ENCODE measurements at places on chromosomes 12 and 14.

GRCh38 chr14:37230551-37231194 is 32.9 kb downstream of the MIPOL1 start:
- no peak for DNase-seq

- no peak for DNase-seq
Measured at GRCh38 chr12:131831635-131832041, 3.4 kb downstream of the MMP17 start.

GRCh38 chr12:62700091-62700880 is 233.7 kb downstream of the MON2 start:
- no peak for DNase-seq

- DNase-seq = no peak
Measured at GRCh38 chr14:75204116-75204515, 27.7 kb upstream of the TMED10 start.

- no peak for DNase-seq
Measured at GRCh38 chr12:10406725-10407124, 2.8 kb downstream of the KLRC4 start.

DNA sequence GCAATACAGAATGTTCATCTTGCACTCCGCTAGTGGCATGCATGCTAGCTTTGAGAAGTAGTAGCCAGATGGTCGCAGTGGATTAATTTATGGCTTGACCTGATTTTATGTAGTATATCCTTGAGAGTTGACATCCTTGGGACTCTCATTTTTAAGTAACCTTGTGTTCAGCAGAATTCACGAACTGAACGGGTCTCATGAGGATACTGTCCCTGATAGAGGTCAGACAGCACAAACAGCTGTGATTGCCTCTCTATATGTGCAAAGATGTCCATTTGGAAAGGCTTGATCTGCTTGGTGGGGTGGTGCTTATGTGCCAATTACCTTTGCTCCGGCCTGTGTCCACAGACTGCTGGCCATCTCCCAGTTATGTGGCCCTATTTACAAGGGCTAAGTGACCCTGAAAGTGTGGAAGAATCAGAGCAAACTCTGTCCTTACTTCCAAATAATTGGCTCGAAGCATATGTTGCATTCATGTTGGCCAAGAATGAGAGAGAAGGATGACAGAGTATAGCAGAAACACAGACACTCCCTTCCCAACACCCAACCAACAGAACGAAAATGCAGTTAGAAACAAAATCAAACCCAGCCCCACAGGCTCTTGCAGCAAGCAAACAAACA is 167.1 kb downstream of the CRADD start:
- no peak for DNase-seq

GRCh38 chr14:68394764-68395143 is 398.1 kb downstream of the ZFP36L1 start:
- no peak for DNase-seq

- DNase-seq = peak; percentile 87
Measured at GRCh38 chr12:55742719-55743405, at the start of gene GDF11. GDF11 (plus strand) TSS chr12:55743122; CDS start chr12:55743317, 195 bp downstream.

DNA sequence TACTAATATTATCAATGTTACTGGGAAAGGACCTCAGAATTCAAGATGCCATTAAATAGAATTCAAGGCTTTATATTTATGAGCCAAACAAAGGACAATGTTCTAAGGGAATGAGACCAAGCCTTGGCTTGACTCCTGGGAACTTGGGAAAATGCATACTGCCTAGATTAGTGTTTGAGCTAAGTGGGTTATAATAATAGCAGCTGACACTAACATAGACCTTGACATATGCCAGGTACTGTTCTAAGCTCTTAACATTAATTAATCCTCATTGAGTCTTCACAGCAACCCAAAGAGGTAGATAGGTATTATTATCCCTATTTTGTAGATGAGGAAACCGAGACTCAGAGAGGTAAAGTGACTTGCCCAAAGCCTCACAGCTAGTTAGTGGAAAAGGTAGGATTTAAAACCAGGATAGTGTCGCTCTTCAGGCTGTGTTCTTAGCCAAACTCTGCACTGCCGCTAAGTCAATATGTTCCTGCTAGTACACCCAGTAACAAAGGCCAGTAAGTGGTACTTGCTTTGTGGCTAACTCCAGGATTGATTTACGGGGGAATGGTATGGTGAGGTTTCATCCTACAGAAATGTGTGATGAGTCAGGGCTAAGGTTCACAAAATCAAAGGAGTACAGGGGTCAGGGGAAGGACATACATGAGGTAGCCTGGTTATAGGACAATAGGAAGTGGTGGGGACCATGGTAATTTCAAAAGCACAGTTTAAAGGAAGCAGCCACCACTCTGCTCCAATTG is 35.8 kb upstream of the PRKAB1 start:
- no peak for DNase-seq

DNA sequence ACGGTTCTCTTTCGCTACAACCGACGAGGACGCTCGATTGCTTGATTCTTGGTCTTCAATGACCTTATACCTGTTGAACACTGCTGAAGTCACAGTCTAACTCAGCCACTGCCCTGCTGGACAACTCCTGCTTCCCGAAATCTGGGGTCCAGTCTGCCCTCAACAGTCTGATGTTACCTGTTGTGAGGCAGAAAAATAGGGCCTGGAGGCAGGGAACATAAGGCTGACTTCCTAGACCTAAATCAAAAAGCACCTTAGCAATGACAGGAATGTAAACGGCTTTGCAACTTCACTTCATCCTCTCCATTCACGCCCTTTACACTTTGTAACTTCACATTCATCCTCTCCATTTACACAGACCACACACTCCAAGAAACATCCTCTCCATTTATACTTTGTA is 597 bp upstream of the GLTP start:
- no peak for DNase-seq

DNA sequence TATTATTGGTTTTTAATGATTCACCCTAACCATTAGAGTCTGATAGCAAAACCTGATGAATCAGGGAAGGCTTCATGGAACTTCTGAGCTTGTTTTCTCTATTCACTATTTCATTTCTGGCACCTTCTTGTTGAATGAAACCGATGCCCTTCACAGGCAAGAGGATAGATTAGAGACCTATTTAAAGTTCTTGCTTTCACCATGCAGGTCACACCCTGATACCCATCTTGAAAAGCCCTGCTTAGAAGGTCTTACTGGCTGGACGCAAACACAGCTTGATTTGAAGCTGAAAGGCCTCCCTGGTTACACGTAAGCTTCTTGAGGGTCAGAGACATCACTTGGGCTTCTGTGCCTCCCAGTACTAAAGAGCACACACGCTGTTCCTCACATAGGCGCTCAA is 29.2 kb downstream of the TMEM229B start:
- DNase-seq = no peak

DNA sequence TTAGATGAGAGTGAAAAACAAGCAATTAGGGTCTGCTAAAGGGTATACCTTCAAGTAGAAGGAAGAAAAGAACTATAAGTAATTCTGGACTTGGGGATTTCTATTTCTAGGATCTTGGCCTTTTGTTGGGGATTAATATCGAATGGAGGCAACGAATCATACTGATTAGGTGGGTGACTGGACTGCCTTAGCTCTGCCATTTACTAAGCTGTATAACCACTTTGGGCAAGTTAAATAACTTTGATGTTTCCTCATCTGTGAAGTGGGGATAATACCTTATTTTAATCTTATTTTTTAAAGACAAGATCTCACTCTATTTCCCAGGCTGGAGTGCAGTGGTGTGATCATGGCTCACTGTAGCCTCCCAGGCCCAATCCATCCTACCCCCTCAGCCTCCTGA is 6.6 kb downstream of the IKBIP start:
- DNase-seq = no peak

GRCh38 chr12:5375547-5376295 is 56.2 kb upstream of the NTF3 start:
- no peak for DNase-seq
